ENCODE measurements at places on chromosomes 3 and 15. TPM values are rescaled to one million over a fixed set of nuclear protein-coding genes. Genes with fewer than 3 reads are reported as not detected.

GRCh38 chr15:98611808-98612207 is 36.5 kb upstream of the IGF1R start:
- no peak for DNase-seq

GRCh38 chr3:140579260-140579659 is 98.6 kb upstream of the TRIM42 start:
- no peak for DNase-seq

TNIK gene
- total RNA-seq = 67.0 TPM

C2CD4A gene
- 0.18 TPM for total RNA-seq

CPLX3 gene
- total RNA-seq = not detected

DNA sequence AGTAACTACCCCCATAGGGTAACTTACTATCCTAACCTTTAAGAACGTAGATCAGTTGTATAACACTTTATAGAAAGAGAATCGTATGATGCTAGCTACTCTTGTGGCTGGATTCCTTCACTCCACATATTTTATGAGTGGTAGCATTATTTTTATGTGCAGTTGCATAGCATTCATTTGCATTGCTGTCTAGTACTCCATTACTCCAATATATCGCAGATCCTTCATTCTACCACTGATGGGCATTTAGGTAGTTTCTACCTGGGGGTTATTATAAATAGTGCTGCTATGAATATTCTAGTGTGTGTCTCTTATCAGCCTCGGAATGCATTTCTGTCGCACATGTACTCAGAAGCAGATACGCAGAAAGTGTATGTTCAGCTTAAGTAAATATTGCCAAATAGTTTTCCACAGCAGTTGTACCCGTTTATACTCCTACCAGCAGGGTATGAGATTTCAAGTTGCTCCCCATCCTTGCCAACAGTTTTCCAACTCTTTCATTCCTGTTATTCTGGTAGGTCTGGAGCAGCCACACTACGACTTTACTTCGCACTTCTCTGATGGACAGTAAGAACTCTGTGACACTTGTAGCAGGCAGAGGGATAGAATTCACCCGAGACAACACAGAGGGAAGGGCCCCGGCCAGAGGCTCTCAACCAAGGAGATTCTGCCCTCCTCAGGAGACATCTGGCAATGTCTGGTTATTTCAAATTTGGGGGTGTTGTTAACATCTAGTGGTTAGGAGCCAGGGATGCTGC is 9.8 kb upstream of the VGLL4 start:
- DNase-seq = no peak

GRCh38 chr3:44913868-44914468 is 39.6 kb downstream of the TGM4 start:
- DNase-seq = peak; percentile 86

IFT80 gene
- total RNA-seq = 33.2 TPM

- DNase-seq = no peak
Observed at GRCh38 chr15:29747837-29748417, 74.3 kb downstream of the TJP1 start.

GRCh38 chr3:177334803-177335202 is 137.5 kb upstream of the TBL1XR1 start:
- DNase-seq = no peak

- DNase-seq = no peak
Observed at GRCh38 chr3:118262800-118263402, 771.7 kb downstream of the IGSF11 start.
